Stimulated activated CD8-positive, alpha-beta memory T cell treated with anti-CD3 and anti-CD28 coated beads, Interleukin-7, amount 100 ng/mL, for 24 hours (primary cell): ENCODE measurements at places on chromosomes 1 and 21.

- DNase-seq: no peak
Measured at GRCh38 chr1:201309416-201309815, 26.1 kb downstream of the PKP1 start.

DNA sequence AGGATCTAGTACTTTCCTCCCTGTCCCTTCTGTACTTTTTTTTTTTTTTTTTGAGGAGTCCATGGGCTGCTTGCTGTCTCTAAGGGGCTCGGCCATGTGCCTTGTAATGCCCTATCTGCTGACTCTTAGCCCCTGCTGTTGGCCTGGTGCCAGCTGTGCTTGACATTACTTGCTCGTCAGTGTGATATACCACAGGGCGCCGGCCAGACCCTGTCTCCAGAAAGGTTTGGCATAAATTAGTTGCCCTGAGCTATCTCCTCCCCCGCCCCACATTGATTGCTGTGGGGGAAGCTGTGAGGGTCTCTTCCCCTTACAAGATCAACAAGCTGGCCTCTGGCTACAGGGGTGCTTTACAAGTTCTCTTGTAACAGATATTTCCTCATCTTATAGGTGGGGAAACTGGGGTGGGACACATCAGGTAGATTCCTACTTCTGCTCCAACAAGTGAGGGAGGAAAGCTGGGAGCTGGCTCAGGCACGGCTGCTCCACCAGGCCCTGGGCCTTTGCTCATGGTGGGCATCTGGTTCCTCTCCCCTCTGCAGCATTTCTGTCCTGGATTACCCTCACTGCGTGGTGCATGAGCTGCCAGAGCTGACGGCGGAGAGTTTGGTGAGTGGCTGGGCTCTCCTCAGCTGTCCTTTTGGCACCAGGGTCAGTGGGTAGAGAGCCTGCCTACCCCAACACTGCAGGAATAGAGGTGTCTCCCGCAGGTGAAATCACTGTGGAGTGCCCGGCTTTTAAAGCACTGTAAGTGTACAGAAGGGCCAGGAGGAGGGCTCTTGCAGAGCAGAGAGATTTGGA lies 15.6 kb downstream of the STRIP1 start:
- DNase-seq: no peak

DNA sequence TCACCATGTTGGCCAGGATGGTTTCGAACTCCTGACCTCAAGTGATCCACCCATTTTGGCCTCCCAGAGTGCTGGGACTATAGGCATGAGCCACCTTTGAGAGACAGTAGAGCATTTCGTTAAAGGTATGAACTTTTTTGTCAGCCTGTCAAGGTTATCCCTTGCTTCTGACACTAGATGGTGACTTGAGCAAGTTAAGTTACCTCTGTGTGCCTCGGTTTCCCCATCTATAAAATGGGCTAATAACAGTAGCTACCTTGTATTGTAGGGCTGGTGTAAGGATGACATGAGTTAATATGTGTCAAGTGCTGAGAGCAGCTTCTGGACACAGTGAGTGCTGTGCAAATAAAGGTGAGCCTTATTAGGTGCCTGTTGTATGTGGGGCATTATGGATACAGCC lies 8.8 kb downstream of the TNFRSF8 start:
- DNase-seq: no peak

GRCh38 chr1:52239708-52240001 lies 97.8 kb downstream of the ZFYVE9 start:
- no peak for DNase-seq

- no peak for DNase-seq
Measured at GRCh38 chr1:234212764-234213657, 160.2 kb upstream of the COA6 start.

GRCh38 chr1:109762821-109763645 lies 690 bp downstream of the EPS8L3 start:
- no peak for DNase-seq

DNA sequence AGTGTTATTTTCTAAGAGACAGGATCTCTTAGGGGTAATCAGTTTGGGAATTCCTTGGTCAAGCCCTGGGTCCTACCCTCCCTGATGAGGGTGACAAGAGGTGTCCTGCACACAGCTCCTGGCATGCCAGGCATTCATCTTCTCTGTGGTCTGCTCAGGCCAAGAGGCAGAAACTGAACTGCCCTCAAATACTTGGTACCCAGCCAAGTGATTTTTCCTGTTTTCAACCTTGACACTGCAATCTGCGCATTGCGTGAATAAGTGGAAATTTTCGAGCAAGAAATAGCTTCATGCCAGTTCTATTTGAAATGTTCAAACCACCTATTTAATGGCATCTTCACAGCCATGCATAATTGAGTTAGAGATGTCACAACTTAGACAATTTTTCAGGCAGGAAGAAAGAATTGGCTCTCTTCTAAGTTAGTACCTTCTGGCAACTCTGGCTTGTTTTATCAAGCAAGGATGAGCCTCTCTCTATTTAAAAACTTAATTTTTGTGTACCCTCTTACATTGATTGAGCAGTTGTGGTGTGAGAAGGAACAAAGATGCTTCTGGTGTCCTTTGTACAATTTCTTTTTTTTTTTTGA lies 27.0 kb downstream of the DNM3 start:
- no peak for DNase-seq

DNA sequence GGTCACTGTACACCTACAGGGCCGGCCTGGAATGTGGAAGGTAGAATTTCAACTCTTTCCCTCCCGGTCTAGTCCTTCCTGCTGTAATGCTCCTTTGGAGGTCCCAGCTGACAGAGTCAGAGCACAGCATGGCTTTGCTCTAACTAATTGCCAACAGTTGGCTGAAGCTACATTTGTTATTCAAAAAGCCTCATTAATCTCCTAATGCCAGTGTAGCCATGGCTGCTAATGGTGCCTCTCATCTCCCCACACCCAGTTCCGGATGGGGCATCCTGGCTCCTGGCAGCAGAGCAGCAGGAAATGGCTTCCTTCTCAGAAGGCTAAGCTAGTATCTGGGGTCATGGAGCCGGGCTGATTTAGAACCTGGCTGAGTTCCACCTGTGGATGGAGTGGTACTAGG lies 18.7 kb upstream of the CAMK1G start:
- DNase-seq: no peak

GRCh38 chr1:198717510-198717909 lies 78.7 kb downstream of the PTPRC start:
- DNase-seq: no peak

DNA sequence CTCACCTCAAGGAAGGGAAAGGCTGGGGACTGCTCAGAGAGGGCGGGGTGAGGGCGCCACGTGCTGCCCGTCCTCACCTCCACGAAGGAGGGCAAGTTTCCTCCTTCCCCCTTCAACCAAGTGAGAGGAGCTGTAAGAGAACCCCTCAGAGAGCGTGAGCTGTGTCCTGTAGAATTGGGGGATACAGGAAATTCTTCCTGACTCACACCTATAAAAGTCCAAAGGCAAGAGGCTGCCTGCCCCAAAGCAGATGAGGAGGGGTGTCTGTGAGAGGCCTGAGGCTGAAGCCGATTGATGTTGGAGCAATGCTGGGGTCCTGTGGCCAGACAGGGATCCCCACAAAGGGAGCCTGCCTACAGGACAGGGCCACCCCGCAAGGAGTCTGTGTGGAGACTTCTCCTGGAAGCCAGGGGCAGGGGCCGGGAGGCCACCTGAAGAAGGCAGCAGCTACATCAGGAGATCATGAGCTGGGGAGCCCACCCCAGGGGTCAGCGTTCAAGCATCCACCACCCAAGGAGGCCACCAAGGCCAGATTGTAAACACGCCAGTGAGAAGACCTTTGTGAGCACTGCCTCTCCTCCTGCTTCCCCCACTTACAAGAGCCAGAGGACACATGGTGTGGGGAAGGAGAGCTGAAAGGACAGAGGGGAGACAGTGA lies 27.7 kb downstream of the S100A6 start:
- no peak for DNase-seq

- DNase-seq: no peak
Measured at GRCh38 chr1:117678246-117678977, 72.6 kb downstream of the TENT5C start.

DNA sequence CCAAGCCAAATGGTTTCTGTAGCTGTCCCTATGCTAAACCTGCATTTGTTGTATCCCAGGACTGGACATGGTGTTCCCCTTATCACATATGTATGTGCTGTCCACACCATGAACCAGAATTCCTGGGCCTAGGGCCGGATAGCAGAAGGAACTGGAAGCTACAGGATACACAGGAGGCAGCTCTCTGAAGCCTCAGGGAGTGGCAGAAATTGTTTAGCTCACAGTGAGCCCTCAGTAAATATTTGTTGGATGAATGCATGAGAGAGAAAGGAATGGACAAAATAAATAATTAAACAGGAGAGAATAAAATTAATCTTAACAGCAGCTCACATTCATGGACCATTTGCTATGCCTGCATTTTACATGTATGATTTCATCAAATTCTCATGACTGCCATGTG lies 2.1 kb downstream of the NIPAL3 start:
- DNase-seq: no peak

- peak; percentile 56 for DNase-seq
Measured at GRCh38 chr21:33229784-33230544, at the start of gene IFNAR2. IFNAR2 (plus strand) TSS chr21:33229938; CDS start chr21:33241923, 11,985 bp downstream.

GRCh38 chr1:113178522-113178921 lies 105.5 kb downstream of the LRIG2 start:
- no peak for DNase-seq

GRCh38 chr1:115194506-115194905 lies 105.2 kb upstream of the TSPAN2 start:
- no peak for DNase-seq

DNA sequence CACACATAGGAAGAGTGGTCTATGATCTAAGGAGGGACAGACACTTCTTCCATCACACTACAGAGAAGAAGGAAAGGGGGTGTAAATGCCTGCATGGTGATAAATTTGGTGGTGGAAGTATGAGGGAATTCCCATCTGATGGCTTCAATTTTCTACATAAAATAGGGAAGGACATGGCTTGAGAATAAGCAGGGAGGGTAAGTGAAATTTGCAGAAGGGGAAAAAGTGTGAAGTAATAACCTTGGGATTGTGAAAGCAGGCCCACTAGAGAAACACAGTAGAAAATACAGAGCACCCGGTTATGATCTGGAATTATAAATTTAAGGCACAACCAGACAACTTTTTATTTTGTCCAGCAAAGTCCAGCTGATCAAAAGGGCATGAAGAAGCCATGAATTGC lies 22.7 kb upstream of the HIVEP3 start:
- no peak for DNase-seq

DNA sequence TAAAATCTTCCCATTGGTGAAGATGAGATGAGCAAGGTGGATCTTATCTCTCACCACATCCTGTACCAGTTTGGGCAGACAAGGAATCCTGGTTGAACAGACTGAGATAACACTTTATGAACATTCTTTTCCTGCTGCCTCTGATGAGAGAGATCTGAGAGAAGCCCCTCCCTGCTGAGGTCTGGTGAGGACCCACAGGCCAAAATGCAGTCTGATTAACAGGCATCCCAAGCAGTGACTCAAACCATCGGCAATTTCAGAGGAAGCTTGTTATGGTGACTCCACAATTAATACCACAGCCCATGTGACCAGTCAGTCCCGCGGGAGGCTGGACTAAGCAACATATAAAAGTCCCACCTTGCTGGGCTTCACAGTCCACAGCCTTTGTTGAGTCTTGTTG lies at the start of gene PRR9:
PRR9 (plus strand) TSS at position 373 of the 400 bp plus-strand sequence. CDS start 561 bp downstream, outside the sequence.
- no peak for DNase-seq

DNA sequence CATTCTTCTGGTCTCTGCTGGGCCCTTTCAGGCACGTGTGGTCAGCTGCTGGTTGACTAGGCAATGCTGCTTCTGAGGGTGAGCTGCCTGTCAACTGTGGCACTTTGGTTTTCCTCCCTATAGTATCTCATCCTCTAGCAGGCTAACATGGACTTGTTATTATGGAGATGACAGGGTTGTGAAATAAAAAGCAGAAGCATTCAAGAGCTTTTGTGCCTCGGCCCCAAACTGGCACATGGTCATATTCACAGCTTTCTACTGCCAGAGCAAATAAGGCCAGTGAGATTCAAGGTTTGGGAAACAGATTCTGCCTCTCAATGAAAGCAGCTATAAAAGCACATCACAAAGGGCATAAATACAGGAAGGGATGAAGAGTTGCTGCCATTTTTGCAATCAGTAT lies 1.6 kb upstream of the ZNF124 start:
- no peak for DNase-seq

GRCh38 chr1:161728376-161729226 lies 7.3 kb downstream of the FCRLB start:
- DNase-seq: no peak

- DNase-seq: no peak
Measured at GRCh38 chr1:223709598-223709997, 2.7 kb upstream of the CAPN2 start.

- DNase-seq: no peak
Measured at GRCh38 chr1:211326528-211327345, at the start of gene TRAF5. TRAF5 (plus strand) TSS chr1:211326833; CDS start chr1:211353240, 26,407 bp downstream.

- DNase-seq: no peak
Measured at GRCh38 chr1:161988413-161988812, 35.3 kb downstream of the OLFML2B start.

DNA sequence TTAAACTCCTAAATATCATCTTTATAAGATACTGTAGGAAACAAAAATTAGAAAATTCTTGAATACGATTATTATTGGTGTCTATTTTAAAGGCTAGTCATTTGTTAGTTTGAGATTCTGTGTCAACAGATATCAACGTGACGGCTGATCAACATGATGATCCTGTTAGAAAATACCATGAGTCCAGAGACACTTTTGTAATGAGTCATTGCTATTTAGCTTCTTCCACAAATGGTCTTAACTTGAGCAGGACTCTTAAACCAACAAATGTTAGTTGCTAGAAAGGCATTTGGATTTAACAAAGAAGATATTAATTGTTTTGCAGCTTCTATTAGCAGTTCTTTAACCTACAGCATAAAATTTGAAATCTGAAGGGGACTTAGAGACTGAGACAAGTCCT lies 131.2 kb downstream of the TGFB2 start:
- DNase-seq: no peak

GRCh38 chr1:32981003-32981901 lies 16.6 kb upstream of the RNF19B start:
- peak; percentile 21 for DNase-seq

DNA sequence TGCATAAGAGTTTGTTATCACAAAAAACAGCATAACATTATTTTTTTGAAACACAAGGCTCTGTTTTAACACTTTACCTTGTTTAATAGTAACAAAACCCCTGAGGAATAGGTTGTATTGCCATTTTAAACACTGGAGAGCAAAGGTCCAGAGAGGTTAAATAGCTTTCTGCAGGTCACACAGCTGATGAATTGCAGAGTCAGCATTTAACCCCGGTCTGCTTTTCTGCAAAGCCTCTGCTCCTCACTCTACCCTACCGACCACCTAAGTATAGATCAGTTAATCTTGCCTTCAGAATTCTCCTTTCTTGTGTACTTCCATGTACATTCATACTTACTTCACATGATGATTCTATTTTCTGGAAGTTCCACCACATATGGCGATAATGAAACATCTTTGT lies 42.0 kb downstream of the KCNJ15 start:
- DNase-seq: no peak

- DNase-seq: no peak
Measured at GRCh38 chr1:221983444-221983843, 241.6 kb upstream of the DUSP10 start.

GRCh38 chr21:33825915-33826314 lies 89.7 kb downstream of the ATP5PO start:
- DNase-seq: no peak
